CD4-positive, alpha-beta T cell treated with Interferon alpha-2 for 1 hour (primary cell): ENCODE measurements at places on chromosomes 7 and 10.
A peak's percentile ranks its signal among the peaks of the same experiment; 100 is the strongest.

DNA sequence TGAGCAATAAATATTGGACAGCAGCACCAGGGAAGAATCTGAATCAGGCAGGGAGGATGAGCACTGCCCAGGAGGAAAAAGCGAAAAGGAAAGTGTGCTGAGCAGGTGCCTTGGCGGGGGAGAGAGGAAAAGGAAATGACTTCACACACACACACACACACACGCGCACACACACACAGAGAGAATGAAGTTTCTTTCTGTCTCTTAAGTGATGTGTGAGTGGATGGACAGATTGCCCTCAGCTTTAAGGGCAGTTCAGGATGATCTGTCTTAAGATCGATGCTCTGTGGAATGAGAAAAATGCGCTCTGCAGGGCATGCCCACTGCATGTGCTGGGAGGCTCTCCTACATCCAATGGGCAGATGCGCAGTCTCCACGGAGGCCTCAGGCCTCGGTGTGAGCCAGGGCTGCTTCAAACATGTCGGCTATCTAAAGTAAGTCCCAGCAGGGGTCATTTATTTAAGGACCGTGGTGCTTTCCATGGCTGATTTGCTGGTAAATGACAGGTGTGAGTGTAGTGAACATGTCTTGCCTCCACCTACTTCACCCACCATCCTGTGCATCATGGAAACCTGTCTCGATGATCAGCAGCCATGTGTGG, 2.5 kb upstream of the ACBD5 start:
- peak; percentile 87 for DNase-seq

GRCh38 chr7:92576296-92576695, 13.9 kb downstream of the FAM133B start:
- no peak for DNase-seq

GRCh38 chr7:7099584-7100014, 82.7 kb upstream of the C1GALT1 start:
- DNase-seq, result no peak

- DNase-seq, result no peak
Observed at GRCh38 chr10:27620430-27621397, 116.6 kb downstream of the RAB18 start.

DNA sequence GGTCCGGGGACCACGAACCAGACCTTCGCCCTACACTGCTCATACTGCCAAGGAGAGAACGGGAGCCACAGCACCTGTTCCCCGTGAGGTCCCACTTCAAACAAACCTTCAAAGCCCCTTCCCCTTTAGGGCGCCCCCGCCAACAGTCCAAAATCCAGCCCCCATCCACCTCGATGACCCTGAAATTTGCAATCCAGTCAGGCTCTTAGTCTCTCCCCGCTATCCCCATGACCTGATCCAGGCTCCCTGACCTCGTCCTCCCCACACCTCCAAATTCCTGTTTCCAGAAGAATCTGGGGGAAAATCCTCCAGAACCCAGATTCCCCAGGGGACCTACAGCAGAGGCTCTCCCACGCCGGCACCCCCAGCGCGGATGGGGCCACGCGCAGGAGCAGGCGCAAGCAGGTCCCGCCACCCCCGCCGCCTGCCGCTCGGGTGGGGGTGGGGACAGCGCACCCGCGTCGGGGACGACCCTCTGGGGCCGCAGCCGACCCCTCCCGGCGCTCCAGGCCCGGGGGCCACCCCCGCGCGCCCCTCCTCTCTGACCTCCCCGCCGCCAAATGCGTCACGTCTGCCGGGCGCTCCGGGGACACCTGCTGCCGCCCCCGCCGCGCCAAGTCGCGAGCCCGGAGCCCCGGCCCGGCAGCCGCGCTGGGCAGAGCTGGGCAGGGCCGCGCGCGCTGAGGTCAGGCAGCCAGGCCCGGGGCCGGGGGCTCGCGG, 753 bp downstream of the CAMK2B start:
- no peak for DNase-seq

DNA sequence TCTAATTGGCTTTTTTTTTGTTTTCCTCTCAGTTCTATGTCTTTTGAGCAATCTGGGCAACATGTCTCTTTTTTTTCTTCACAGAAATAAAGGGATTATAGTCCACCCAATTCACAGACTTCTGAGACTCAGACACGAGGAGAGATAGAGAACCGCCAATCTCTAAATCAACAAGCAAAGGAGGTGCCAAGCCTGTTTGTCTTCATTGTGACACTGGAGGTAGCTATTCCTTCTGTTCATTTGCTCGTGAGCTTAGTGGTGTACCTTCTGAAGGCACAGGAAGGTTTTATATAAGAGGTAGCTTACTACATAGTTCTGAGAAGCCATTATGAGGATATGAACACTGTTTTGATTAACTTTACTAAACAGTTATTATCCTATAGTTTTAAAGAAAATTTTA, 6.1 kb downstream of the EPHB6 start:
- DNase-seq, result no peak

- DNase-seq, result no peak
Observed at GRCh38 chr10:71554671-71555070, 158.0 kb downstream of the CDH23 start.

GRCh38 chr7:140732416-140732815, 35.9 kb downstream of the NDUFB2 start:
- no peak for DNase-seq

DNA sequence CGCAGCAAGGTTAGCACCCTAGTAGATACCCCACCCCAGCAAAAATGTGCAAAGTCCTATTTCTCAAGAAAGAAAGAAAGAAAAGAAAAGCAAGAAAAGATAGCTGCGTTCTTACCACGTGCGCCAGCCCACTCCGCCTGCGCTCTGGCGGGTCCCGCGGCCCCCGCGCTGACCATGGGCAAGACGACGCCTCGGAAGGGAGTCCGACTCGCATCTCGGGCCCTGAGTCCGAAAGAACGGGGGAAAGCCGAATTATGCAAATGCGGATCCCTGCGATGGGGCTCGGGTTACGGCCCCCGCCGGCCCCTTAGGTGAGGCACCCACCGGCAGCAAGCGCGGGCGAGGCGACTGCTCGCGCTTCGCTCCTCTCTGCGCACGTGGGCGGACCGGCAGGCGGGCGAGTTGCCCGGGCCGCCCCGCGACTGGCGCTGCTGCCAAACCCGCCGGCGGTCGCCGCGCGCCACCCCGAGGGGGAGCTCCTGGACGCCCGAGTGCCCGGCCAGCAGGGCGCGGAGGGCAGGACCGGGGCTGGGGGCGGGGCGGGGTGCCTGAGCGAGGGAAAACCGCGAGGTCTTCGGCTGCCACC, 2.4 kb upstream of the EGR2 start:
- DNase-seq, result peak; percentile 48

DNA sequence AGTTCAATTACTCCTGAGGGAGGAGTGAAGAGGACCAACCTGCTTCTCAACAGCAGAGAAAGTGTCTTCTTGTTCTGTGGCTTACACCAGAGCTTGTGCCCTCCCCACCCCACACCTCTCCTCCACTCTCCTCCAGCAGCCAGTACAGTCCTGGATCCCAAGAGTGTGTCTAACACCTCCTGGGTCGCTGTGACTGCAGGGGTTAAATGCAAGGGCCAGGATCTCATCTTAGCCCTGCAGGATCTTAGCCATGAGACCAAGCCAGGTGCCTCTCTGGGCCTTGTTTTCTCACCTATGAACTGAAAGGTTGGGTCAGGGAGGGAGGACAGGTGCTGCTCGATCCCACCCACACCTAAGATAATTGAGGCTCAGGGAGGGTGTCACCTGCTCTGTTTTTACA, 34.5 kb upstream of the MSRB2 start:
- DNase-seq, result no peak

DNA sequence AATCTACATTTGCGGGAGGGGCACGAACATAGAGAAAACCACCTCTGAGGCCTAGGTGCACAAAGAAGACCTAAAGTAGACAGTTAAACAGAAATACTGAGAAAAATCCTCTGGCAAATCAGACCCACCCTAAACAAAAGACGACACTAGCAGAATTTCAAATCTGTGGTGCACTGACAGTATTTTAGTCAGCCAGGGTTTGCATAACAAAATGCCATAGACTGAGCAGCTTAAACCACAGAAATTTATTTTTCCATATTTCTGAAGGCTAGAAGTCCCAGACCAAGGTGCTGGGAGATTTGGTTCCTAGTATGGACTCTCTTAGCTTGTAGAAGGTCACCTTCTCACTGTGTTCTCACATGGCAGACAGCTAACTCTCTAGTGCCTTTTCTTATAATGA, 26.3 kb downstream of the IPMK start:
- no peak for DNase-seq

DNA sequence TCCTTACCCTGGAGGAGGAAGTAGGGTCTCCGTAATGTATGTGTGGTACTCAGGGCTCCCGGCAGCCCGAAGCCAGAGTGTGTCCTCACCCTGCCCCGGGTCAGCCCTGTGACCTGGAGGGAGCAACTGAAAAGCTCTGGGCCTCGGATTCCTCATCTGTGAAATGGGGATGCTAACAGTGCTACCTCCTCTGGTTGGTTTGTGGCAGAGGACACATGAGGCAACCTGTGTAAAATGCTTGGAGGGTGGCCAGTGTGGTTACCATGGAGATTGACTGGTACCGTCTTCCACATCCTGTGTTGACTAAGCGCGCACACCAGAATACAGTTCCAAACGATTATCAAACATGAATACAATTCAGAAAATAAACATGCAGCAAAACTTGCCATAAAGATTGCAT, 163.8 kb upstream of the KLF6 start:
- peak; percentile 82 for DNase-seq

- DNase-seq, result no peak
Observed at GRCh38 chr10:76581506-76582256, 1055.9 kb downstream of the KCNMA1 start.

- DNase-seq, result no peak
Observed at GRCh38 chr10:131860311-131860710, 40.5 kb upstream of the PPP2R2D start.

- no peak for DNase-seq
Observed at GRCh38 chr7:75925717-75926435, 10.9 kb downstream of the POR start.

DNA sequence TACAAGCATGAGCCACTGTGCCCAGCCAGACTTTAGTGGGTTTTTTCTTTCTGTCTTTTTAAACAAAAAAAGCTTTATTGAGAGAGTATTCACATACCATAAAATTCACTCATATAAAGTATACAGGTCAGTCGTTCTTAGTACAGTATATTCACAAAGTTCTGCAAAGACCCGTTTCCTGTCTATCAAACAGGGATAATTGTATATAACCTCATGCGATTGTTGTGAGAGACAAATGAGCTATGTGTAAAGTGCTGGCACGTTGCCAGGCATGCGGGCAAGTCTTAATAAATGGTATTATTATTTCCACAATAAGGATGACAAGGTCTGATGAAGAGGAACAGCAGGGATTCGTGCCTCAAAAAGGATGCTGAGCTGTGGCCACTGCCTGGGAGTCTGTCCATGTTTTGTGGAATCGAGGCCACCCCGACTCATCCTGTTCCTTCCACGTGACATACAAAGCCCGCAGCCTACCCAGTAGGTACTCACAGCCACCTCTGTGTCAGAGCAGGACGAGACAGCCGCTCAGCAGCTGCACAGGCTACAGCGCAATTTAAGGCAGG, 51.6 kb downstream of the SMKR1 start:
- peak; percentile 52 for DNase-seq

DNA sequence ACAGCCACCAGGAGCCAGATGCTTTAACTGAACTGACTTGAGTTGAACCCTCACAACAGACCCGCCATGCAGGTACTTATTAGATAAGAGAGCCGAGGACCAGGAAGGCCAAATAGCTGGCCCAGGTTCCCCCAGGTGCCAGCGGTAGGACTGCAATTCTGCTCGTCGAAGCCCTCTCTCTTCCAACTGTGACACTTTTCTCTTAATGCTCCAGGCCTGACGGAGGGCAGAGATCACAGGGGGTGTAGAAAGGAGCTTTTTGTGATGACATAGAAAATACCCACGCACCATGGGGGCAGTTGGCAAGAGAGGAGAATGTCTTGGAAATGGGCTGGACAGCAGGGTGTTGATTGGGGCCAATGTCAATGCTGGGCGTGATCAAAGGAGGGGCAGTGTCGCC, 208.5 kb downstream of the PLXNA4 start:
- DNase-seq, result no peak

- no peak for DNase-seq
Observed at GRCh38 chr7:155879592-155879991, 67.3 kb upstream of the SHH start.

GRCh38 chr10:45585131-45585530, 87.4 kb downstream of the ZFAND4 start:
- DNase-seq, result no peak

DNA sequence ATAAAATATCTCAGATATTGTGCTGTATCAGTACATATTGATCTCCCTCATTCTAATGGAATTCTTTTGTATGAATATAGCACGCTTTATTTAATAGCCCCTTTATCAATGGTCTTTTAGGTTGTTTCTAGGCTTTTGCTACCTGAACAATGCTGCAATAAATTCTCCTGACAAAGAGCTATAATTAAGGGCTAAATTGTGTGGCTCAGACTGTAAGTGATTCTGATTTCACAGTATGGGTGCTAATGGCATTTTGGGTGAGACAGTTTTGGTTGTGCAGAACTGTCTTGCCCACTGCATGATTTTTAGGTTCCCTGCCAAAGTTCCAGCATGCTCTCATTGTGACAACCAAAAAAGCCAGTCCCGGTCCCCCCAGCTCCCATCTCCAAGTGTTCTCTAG, 363.2 kb downstream of the REEP3 start:
- no peak for DNase-seq

DNA sequence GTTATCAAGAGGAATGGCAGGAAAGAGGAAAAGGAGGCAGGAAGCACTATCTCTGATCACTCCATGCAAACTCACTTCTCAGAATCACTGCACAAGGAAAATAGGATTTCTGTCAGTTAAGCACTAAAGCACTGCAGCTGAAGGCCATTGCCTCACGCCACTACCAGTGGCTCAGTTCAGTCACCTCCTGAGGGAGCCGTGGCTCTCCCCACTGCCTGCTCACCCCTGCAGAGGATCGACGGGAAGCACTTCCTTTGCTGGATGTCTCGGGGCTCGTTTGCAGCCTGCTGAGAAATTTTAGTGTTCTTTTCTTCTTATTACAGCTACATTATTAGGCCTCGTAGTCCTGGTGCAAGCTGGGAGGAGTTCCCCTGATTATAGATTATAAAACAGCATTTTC, 90.1 kb upstream of the ADCY1 start:
- no peak for DNase-seq

DNA sequence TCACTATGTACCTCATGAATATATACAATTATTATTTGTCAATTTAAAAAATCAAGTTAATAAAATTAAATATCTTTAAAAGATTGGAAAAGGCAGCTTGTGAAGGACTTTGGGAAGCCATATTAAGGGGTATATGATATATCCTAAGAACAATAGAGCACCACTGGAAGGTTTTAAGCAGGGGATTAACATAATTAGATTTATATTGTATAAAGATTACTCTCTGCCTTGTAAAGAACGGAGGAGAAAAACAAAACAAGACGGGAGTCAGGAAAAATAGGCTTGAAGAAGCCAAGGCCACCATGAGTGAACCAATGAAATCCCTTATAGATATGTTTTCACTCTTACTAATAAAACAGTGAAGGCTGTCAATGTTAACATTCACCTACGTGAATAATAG, 11.1 kb upstream of the CNNM1 start:
- no peak for DNase-seq

DNA sequence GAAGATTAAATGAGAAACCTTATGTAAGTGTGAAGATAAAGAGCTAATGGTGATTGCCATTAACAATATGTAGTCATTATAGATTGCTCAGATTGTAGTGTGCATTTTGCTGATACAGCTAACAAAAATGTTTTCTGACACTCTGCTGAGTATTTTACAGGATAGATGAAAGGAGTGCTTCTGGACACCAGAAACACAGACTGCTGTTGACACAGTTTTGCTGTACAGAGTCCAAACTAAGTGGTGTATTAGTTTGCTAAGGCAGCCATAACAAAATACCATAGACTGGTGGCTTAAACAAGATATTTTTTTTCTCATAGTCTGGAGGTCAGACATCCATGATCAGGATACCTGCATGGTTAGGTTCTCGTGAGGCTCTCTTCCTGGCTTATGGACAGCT, 2.2 kb downstream of the SMC3 start:
- no peak for DNase-seq
